ENCODE measurements at places on chromosomes 7 and 10. TPM values are rescaled to one million over a fixed set of nuclear protein-coding genes. Genes with fewer than 3 reads are reported as not detected.

The STAMBPL1 gene
- 25.1 TPM for polyA plus RNA-seq

The C7orf33 gene
- polyA plus RNA-seq: not detected

The PTPRZ1 gene
- not detected for polyA plus RNA-seq

The GNG11 gene
- 9.8 TPM for polyA plus RNA-seq

The CYP2W1 gene
- polyA plus RNA-seq: 0.10 TPM

Data from SK-N-SH (cell line).